ENCODE measurements at places on chromosomes 13 and 19. TPM values are rescaled to one million over a fixed set of nuclear protein-coding genes. Genes with fewer than 3 reads are reported as not detected.

DNA sequence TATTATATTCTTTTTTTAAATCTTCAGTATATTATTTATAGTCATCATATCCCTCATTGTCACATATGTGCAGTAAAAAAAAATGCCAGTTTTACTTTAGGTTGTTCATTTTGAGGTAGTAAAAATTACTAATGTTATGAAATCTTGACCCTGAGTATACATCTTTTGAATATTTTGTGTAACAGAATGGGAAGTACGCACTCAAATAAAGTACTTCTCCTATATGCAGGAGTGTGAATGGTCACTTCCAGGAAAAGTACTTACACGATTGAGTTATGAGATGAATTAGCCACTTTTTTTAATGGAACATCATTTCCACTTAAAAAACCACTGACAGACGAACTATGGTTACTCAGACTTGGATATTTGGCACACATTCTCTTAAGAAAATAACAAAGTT, 58.5 kb downstream of the C13orf42 start:
- no peak for DNase-seq

DNA sequence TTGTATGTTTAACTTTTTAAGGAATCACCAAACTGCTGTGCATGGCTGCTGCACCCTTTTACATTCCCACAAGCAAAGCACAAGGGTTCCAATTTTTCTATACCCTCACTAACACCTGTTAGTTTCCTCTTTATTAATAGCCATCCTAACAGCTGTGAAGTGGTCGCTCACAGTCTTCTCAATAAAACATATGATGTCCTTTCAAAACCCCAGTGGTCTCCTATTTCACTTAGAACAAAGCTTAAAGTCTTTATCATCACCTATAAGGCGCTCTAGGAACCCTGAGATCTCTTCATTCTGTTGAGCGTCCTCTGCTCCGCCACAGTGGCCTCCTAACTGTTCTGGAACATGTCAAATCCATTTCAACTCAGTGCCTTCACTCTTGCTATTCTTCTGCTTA, 400.5 kb downstream of the KLF12 start:
- DNase-seq, result no peak

DNA sequence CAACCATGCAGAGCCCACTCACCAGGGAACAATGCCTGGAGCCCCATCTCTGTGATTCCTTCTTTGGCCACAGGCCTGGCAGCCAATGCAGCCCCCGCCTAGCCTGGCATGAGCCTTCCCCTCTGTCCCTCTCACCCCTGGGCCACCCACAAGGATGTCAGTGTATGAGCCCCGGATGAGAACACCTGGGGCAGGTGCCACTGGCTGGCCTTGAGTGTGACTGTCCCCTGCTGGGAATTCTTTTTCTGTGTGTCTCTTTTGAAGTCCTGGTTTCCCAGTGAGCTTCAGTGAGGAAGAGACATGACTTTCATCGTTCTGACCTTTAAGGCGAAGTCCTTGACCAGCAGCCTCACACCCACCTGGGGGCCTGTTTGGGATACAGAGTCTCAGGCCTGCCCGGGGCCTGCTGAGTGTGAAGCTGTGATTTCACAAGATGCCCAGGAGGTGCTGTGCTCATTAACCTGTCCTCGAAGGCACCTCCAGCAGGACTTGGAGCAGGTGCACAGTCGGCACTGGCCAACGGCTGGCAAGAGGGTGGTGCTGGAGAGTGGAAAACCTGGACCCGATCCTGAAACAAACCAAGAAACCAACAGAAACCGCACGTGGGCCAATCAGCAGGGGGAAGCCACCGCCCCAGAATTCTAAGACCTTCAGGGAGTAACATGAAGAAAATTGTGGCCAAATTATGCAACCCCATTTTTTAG, 27.4 kb upstream of the SPACA7 start:
- no peak for DNase-seq

TEX26 gene
- 3.0 TPM for polyA plus RNA-seq

FFAR2 gene
- 0.19 TPM for polyA plus RNA-seq

GRCh38 chr13:96403651-96404050, 313.7 kb downstream of the HS6ST3 start:
- DNase-seq, result no peak

DNA sequence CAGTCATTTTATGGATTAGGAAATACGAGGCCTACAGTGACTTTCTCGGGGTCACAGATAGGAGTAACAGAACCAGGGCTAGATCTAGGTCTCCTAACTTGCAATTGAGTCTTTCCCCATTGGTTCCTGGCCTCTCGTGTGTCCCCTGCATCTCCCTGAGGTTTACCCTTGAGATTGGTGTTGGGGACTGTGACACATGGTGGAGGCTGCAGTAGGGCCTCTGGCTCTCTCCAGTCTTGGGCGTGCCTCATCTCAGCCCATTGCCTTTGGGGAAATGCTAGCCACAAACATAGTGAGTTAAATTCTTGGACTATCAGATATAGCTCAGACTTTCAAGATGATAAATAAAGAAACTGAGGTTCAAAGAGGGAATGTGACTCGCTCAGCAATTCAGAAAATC, 212.1 kb downstream of the KCNRG start:
- DNase-seq, result no peak

DNA sequence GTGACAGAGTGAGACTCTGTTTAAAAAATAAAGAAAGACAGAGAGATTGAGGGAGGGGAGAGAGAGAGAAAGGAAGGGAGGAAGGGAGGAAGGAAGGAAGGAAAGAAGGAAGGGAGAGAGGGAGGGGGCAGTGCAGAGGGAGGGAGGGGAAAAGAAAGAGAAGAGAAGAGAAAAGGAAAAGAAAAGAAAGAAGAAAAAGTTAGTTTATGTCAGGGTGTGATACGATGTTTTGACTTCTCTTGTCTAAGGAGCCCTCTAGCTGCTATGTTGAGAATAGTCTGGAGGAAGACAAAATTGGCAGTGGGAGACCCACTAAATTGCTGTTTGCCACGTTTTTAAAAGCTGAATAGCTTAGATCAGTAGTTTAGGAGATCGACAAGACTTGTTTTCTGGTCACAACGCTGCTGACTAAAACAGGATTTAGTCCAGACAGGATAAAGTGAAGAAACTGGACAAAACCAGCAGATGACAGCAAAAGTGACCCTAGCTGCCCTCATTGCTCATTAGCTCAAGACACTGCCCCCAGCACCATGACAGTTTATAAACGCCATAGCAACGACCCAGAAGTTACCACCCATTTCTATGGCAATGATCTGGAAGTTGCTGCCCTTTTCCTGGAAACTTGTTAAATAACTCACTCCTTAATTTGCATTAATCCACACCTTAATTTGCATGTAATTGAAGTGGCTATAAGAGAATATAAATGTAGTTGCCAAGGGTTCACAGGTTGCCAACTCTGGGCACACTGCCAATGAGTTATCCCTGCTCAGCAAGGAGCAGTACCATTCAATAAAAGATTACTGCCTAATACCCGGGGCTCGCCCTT, 11.1 kb downstream of the TEX101 start:
- no peak for DNase-seq

THSD8 gene
- polyA plus RNA-seq, result 9.1 TPM

GNG8 gene
- polyA plus RNA-seq, result 8.5 TPM

- no peak for DNase-seq
These were observed 36.8 kb upstream of the TPM4 start for GRCh38 chr19:16039545-16039944.

- DNase-seq, result no peak
These were observed 1109.6 kb upstream of the ATXN8OS start for GRCh38 chr13:68998056-68998455.

GRCh38 chr13:27592865-27593264, 27.5 kb downstream of the LNX2 start:
- DNase-seq, result no peak

All from left renal pelvis (tissue), 4 donors.